ENCODE measurements at places on chromosomes 3 and 15.

GRCh38 chr3:10738688-10739372, 77.2 kb upstream of the SLC6A11 start:
- peak; percentile 78 for DNase-seq

GRCh38 chr3:120449701-120450599, 842 bp downstream of the FSTL1 start:
- no peak for DNase-seq

DNA sequence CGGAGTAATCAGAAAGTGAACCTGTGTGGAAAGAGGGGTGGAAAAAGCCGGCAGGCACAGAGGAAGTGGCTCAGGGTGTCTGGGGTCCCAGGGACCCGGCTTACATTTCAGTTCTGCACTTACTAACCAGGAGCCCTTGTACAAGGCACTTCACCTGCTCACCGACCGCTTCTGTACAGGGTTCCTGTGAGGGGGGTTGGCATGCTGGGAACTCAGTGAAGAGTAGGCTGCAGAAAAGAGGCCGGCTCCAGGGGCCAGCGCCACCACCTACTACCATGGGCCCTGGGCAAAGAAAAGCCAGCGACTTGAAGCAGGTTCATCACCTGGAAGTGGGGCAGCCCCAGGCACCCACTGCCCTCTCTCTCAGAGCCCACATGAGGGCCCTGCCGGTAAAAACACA, 6.2 kb downstream of the STIMATE start:
- DNase-seq = no peak

DNA sequence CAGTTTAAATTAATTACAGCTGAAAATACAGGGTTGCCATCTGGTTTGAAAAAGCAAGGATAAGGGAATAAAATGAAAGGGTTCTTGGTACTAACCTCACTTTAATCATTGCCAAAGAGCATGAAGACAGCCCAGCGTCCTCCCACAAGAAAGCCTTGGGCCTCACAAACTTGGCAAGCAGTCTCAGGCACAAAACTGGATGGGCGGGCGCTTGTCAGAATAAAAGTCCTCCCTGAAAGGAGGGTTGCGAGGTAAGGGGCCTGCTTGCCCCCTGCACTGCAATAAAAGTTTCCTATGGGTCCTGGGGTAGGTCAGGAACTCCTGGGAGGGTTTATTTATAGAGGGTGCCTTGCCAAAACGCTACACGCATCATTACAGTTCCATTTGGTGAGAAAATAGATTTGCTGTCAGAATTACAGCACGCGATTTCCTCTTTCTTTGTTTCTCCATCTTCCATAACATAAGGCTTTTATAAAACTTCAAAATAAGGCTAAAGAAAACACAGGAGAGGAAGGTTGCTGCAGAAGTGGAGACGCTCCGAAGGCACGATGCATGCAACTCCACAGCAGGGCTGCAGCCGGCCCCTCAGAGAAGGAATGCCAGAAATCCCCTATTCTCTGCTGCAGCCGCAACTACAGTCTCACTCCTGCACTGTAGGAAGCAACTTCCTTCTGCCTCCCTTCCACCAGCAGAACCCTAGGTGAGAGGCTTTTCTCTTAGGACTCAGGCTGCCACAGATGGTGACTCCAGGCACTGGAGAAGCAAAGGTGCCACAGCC, 61.3 kb downstream of the VGLL4 start:
- peak; percentile 89 for DNase-seq

GRCh38 chr3:143306407-143306806, 186.8 kb downstream of the CHST2 start:
- no peak for DNase-seq
